ENCODE measurements at places on chromosomes 2 and 18. TPM values are rescaled to one million over a fixed set of nuclear protein-coding genes. Genes with fewer than 3 reads are reported as not detected.

The TFCP2L1 gene
- total RNA-seq = not detected

DNA sequence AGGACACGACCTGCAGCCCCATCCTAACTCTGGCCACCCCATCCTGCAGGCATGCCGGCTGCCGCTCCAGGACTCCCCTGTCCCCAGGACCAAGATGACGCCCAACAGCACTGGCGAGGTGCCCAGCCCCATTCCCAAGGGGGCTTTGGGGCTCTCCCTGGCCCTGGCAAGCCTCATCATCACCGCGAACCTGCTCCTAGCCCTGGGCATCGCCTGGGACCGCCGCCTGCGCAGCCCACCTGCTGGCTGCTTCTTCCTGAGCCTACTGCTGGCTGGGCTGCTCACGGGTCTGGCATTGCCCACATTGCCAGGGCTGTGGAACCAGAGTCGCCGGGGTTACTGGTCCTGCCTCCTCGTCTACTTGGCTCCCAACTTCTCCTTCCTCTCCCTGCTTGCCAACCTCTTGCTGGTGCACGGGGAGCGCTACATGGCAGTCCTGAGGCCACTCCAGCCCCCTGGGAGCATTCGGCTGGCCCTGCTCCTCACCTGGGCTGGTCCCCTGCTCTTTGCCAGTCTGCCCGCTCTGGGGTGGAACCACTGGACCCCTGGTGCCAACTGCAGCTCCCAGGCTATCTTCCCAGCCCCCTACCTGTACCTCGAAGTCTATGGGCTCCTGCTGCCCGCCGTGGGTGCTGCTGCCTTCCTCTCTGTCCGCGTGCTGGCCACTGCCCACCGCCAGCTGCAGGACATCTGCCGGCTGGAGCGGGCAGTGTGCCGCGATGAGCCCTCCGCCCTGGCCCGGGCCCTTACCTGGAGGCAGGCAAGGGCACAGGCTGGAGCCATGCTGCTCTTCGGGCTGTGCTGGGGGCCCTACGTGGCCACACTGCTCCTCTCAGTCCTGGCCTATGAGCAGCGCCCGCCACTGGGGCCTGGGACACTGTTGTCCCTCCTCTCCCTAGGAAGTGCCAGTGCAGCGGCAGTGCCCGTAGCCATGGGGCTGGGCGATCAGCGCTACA is 2.1 kb downstream of the GPBAR1 start:
- DNase-seq = no peak

DNA sequence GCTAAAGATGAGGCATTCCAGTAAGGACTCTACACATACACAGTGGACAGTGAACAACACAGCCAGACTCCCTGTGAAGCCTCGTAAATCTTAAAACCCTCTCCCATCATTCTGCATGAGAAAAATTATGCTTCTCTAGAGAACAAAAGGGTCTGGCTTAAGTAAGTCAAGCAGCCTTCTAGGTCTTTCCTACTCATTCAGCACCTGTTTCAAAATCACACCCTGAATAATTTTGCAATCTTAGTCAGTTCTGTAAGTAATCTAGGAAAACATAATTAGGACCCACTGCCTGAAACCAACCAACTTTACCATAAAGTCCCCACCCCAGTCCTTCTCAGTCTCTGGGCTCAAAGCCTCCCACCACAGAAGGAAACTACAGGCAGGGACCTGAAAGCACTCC is 19.7 kb downstream of the IAH1 start:
- no peak for DNase-seq

DNA sequence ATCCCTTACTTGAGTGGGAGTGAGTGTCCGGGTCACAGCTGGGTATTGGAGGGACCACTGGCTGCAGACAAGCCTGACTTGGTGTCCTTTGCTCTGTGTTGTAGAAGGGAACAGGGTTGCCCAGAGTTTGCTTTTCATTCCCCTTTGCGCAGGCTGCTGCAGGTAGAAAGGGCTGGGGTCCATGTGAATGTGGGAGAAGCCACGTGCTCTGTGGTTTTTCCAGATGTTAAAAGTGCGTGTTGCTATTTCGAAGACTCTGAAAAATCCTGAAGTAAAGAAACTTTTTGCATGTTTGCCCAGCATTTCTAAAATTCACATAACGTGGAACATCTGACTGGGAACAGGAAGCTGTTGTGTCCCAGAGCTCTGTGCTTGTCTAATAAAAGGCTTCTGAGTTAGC is 28.8 kb downstream of the GLI2 start:
- DNase-seq = no peak

GRCh38 chr2:107681936-107682335 is 144.8 kb upstream of the RGPD4 start:
- no peak for DNase-seq

The TSPYL6 gene
- not detected for total RNA-seq

DNA sequence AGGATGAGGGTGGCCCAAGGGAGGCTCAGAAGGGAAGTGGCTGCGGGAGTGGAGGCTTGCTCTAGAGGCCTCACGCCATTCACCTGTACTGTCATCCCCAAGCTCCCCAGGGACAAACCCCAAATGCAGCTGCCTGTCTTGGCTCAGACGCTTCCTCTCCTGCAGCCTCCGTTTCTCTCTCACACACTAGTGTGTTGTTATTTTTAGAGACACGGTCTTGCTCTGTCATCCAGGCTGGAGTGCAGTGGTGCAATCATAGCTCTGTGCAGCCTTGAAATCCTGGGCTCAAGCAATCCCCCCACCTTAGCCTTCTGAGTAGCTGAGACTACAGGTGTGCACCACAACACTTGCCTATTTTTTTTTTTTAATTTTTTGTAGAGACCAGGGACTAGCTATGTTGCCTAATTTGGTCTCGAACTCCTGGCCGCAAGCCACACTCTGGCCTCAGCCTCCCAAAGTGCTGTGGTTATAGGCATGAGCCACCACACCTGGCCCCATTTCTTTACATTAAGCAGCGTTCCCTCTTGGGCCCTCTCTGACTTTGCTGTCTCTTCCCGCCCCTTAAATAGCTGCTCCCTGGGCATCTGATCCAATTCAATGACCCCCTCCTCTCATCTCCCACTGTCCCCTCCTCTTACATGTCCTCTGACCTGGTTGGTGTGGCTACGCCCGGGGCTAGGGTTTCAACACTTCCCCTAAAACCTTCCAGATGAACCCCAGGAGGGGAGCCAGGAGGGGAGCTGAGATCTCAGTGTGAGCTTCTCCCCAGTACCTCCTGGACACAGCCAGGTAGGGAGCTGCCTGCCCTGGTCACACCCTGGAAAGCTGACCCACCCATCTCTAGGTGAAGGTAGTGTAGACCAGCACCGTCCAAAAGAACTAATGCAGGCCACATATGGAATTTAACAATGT is 24.0 kb upstream of the LOXHD1 start:
- DNase-seq = no peak

The ACMSD gene
- total RNA-seq = not detected

DNA sequence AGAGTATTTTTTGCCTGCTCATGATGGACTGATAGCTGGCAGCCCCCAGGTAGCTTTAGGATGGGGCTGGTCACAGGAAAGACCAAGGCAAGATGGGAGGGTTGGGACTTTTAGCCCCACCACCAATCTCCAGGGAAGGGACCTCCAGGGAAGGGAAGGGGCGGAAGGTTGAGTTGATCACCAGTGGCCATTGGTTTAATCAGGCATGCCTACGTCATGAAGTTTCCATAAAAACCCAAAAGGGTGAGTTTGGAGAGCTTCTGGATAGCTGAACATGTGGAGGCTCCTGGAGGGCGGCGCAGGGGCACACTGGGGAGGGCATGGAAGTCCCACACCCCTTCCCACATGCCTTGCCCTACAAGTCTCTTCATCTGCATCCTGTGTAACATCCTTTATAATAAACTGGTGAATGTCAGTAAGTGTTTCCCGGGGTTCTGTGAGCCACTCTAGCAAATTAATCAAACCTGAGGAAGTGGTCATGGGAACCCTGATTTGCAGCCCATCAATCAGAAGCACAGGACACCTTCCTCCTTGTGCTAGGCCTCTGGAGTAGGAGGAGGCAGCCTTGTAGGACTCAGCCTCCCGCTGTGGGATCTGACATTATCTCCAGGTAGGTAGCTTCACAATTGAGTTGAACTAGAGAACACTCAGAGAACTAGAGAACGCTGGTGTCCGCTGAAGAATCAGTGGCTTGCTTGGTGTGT is 30.3 kb downstream of the RAB31 start:
- no peak for DNase-seq

- DNase-seq = no peak
These were observed 620.6 kb downstream of the IRS1 start for GRCh38 chr2:226179010-226179409.

Measured in HFFc6 (cell line).